ENCODE measurements at places on chromosomes 2 and 18.

DNA sequence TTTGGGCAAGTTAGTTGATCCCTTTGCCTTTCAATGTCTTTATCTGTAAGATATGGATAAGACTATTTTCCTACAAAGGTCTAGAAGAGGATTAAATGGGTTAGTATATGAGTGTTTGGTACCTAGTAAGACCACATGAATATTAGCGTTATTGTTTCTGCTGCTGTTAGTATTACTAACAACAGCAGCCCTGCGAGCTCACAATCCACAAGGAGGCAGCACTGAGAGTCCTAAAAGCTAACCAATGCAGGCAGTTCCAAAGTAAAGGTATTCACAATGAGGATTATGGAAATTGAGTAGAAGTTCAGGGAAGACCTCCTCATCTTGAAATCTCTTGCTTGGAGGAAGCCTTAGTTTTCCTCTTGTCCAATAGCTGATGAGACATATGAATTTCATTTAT lies 248.9 kb downstream of the TDRD15 start:
- DNase-seq: no peak

DNA sequence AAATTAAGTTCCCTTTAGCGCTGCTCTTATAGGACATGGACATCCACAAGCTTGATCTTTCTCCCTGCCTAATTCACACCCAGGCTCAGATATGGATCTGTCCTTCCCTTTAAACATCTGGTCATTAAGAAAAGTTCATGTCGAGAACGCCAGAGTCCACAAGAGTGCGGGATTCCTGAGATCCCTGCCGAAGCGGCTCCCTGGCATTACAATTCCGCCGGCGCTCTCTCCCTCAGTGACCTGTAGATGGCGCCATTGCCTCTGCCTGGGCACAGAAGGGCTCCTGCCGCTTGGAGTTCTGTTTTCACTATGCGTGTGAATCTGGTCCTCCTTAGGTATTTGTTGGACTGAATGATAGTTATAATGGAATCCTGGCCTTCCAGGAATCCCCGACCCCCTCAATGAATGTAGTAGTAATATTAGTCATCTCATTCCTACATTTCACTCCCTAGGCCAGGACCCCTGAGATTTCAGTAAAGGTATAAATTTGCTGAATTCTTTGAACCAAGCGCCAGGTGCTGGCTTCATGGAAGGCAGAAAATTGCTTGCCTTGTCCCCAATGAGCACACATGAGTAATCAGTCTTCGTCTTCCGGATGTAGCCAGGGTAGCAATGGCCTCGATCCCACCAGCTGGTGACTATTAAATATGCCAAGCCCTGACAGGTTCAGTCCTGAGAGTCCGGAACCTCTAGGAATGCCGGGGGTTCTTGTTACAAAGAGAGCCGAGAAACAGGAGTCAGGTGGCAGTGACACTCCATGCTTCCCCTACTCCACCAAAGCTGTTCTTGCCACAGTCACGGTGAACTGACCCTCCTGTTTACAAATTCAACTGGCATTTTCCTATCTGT lies 26.4 kb upstream of the CD207 start:
- DNase-seq: no peak

DNA sequence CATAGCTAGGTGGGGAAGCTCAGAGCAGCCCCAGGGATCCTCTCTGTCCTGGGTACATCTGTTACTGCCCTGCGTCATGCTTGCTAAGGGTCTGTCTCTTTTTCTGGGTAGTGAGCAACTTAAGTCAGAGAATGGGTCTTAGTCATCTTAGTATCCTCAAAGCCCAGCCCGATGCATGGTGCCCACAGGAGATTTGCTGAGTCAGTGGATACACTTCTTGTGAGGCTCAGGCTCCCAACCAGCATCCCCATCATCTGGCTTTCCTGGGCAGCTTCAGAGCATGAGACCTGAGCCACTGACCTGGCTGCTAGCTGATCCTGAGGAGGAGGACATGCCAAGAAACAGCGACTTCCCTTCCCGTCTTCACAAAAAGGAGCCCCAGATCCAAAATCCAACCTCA lies 10.0 kb downstream of the FOXI3 start:
- DNase-seq: no peak

GRCh38 chr2:77081597-77081996 lies 440.6 kb downstream of the LRRTM4 start:
- no peak for DNase-seq

GRCh38 chr2:239150125-239151011 lies 250.5 kb downstream of the HDAC4 start:
- DNase-seq: no peak

GRCh38 chr2:18626958-18627650 lies 37.7 kb upstream of the NT5C1B start:
- DNase-seq: no peak

DNA sequence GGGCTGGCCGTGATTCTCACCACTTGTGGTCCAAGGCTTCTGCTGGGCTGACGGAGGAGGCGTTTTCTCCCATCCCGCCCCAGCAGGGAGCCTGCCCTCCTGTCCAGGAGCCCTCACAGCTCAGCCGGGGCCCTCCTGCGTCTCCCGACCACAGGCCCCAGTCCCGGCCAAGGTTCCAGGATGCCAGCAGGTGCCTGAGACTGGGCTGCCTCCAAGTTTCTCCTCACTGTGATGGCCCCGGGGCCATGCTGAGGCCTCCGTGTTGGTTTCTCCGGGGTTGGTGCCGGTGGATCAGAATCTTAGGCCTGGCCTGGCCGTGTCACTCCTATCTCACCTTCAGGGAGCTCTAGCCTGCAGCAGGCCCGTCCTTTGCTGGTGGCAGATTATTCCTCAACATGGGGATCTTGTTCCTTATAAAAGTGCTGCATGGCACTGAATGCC lies 5.9 kb downstream of the KCNG2 start:
- DNase-seq: no peak

- DNase-seq: no peak
Observed at GRCh38 chr2:143786026-143786765, 657.0 kb downstream of the ARHGAP15 start.

- DNase-seq: no peak
Observed at GRCh38 chr2:208485390-208485789, 78.8 kb downstream of the PTH2R start.

- DNase-seq: no peak
Observed at GRCh38 chr2:134190062-134190806, 63.6 kb upstream of the MGAT5 start.

DNA sequence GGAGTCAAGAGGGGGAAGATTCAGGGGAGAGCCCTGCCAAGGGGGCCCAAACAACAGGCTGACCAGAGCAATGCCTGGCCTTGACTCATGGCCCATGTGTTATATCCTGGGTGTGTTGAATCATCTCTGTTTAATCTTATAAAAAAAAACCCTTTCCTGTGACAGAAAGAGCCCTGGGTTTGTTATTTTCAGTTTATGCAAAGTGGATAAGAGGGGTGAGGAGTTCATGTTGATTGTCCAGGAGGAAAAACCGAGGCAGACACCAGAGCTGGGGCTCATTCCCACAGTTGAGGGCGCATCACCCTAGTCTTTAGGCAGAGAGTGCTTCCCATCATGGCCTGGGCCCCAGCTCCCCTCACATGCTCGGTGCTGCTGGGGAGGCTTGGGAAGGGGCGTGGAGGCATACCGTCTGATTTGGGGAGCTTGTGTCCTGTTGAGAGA lies 30.9 kb upstream of the IL37 start:
- no peak for DNase-seq

DNA sequence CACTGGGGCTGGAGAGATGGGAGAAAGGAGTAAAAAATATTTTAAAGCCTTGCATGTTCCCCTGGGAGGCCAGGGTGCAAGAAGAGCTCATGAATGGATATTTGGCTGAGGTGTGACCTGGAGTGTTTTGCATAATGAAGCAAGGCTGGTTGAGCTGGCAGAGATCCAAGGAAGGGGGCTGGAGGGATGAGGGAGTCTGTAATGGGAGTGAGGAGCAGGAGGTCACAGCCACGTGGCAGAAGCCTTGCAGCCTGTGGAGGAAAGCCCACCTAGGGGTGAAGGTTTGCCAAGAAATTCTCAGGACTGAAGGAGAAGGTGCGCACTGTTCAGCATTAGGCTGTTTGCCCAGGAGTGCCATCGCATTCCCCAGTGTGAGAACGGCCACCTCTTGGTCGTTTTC lies 40.3 kb upstream of the ATP8B1 start:
- no peak for DNase-seq

DNA sequence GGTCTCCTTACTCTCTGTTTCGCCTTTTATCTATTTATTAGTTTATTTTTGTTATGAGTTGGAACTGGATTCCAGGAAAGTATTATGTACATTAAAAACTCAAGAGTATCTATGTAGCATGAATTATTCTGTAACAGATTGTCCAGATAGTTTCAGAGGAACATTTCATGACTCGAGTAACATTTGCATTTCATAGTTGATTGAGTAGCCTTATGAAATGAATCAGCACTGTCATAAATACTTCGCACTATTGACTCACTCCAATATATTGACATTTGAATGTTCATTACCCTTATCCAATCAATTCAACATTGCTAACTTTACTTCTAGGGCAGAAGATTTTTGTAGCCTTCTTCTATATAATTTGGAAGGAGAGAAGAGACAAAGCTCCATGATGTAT lies 11.3 kb upstream of the VRK2 start:
- no peak for DNase-seq

DNA sequence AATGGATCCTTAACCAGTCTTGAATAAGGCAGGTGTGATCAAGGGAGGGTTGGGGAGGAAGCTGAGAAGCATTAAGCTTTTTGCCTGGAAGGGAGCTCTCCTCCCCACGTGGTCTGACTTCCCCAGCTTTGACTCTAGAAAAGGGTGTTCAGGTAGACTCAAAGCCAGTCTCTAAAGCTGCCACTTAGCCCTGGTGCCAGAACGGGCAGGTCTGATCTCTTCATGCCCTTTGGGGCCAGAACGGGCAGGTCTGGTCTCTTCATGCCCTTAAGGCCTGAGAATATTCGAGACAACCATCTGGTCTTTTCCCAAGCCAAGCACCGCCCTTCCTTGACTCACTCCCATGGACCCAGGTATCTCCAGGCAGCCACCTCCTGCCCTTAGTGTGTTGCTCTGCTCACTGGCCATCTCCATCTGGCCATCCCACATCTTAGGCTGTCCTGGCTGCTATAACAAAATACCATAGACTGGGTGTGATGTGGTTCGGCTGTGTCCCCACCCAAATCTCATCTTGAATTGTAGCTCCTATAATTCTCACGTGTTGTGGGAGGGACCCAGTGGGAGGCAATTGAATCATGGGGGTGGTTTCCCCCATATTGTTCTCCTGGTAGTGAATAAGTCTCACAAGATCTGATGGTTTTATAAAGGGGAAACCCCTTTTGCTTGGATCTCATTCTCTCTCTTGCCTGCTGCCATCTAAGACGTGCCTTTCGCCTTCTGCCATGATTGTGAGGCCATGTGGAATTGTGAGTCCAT lies 59.4 kb downstream of the SNORC start:
- DNase-seq: no peak

GRCh38 chr2:45860136-45861121 lies 209.0 kb downstream of the PRKCE start:
- peak; percentile 21 for DNase-seq

DNA sequence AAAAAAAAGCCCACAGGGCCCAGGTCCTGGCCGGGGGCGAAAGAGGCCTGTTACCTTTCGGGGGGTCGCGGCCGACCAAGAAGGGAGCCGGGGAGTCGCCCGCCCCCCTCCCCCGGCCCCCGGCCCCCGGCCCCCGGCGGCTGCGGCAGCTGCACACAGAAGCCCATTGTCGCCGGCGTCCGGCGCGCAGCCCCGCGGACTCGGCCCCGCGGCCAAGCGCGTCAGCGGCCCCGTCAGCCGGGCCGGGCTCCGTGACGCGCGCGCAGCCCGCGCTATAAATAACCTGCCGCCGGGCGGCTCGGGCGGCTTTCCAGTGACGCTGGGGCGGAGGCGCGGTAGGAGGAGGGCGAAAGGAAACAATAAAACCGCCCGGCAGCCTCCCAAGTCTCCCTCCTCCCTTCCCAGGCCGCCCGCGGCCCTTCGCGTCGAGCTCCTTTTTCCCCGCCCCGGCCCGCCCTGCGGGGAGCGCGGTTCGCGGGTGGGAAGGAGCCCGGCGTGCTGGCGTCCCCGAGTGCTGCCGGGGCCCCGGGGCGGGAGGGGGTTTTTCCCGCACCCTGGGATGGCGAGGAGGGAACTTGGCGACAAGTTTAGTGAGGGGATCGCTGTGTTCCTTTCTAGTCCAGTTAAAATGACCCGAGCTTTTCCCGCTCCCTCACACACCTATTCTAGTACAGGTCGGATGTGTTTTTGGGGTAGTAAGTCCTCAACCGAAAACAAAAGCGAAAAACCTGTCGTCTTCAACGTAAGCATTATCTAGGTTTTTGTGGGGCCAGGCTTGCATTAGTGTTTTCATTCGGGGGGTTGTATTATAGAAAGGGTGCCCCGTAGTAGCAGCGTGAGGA lies 10.0 kb upstream of the NR4A2 start:
- peak; percentile 80 for DNase-seq

GRCh38 chr2:11203480-11203879 lies 48.2 kb downstream of the SLC66A3 start:
- no peak for DNase-seq

- no peak for DNase-seq
Observed at GRCh38 chr2:36356298-36356989, 866 bp downstream of the CRIM1 start.

GRCh38 chr18:55539240-55539639 lies 48.8 kb downstream of the TCF4 start:
- DNase-seq: no peak

- DNase-seq: no peak
Observed at GRCh38 chr2:56707218-56707617, 523.4 kb downstream of the CCDC85A start.

DNA sequence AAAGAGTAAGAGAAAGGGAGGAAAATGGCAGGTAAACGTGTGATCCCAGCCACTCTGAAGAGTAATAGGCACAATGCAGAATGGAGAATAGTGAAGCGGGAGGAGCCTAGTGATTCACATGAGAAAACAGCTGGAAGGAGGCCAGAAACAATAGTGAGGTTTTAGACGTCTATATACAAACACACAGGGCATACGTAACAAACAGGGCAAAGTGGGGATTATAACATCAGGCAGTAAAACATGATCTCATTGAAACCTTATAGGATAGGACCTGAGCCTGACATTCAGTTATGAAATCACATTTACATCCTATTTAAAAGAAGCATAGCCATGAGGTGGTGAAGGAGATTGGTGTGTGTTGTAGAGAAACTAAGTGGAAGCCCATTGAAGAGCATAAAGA lies 33.0 kb upstream of the GATA6 start:
- DNase-seq: no peak

DNA sequence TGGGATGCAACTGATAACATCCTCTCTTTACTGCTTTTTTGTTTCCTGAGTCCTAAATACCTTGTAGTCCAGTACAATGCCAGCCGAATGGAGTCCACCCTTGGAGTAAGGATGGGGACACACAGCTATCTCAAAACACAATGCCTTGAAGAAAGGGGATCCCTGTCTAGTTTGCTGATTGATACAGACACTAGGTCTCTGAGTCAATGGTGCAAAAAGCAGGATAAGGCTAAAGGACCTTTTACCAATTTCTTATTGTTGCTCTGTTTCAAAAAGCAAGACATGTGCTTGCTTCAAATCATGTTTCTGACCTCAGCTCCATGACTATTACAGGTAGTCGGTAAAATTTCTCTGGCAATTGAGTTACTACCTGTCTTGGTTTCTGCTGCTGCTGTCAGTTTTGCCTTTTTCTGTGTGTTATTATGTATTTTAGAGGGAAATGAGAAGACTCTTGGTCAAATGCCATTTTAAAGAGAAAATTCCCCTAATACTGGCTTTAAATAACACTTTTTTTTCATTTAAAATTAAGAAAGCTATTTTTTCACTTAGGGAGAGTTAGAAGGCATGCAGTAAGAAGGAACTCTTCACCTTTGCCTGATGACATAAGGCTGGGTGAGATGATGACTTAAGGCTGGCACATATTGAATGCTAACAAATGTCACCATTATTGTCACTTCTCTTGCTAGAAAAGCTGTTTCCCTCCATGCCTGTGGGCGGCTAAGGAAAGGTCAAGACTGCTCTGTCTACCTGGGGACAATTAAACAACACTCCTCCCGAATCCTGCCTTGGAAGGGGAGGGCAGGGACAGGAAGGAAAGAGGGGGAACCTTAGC lies 4.9 kb upstream of the FIGLA start:
- no peak for DNase-seq
